Cortex of kidney (tissue), 1 donor: ENCODE measurements at places on chromosomes 6 and 20.

- DNase-seq: no peak
These were observed 8.0 kb upstream of the IER3 start for GRCh38 chr6:30752157-30752927.

DNA sequence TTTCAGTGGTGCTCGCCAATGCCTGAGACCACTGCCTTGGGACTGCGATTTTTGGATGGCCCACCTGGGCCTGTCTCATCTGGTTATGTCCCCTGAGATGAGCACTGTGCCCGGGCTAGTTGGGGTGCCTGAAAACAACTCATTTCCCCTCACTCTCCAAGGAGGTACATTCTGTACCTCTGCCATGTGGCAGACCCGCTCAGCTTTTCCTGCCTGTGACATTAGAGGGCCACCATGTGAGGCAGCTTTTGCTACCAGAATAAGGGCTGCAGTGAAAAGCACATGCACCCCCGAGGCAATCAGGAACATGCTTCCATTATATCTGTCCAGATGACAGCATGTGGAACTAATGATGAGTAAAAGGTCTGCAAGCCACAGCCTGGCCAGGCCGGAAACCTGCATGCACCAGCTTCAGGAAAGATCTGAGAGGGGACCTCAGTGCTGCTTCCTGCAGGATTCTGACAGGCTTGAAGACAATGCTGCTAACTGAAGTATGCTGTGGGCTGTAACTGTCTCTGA is 11.3 kb upstream of the SRSF6 start:
- DNase-seq: no peak

GRCh38 chr20:58086763-58087561 is 141.5 kb downstream of the ANKRD60 start:
- no peak for DNase-seq

DNA sequence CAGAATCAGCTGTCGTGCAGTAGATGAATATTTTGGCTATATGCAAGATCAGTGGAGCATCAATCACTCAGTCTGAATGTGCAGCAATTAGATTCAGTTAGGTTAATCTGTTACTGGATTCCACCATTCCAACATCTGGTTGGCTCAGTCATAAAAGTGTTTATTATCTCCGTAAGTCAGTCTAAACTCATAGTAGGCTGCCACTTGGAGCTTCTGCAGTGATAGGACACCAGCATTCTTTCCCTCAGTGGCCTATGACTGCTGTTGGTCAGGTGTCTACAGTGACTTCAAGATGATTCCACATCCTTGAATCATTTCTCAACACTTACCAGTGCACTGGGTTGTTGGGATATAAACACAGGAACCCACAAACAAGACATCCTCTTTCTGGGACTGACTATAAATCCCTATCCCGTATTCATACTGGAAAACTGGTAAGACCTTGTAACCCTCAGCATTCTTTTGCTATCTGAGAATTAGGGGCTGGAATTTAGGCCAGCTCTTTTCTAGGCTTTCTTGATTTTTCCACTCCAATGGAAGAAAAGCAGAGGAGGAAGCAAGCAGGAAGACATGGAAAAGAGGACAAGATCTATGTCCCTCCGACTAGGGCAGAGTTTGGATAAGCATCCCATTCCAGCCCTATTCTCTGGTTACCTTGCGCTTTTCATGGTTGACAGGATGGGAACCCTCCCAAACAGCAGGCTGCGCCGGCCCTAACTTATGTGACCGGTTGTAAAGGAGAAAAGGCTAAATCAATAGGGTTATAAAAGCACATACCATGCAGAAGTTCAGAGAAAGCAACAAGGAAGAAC is 919.6 kb downstream of the KIF16B start:
- DNase-seq: no peak

DNA sequence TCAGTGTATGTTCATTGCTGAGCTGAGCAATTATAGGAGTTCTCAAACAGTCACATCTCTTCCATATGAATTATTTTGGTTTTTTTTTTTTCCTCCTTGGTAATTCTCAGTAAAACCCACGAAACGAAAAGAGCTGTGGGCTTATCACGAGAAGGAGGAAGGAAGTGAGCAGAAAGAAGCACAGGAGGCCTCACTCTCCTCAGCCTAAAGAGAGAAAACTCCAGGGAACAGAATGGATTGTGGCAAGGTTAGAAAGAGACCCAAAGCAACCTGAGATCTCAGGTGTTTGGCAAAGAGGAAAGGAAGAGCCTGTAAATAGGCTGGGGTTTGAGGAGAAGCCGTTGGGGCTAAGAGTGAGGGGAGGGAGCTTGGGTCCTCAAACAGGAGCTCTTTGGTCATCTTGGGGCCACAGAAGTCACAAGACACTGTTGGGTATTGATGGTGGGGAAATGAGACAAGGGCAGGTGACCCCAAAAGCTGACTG is 67.8 kb upstream of the CITED2 start:
- no peak for DNase-seq

- DNase-seq: no peak
These were observed 171.3 kb downstream of the TMEM242 start for GRCh38 chr6:157151989-157152388.

- DNase-seq: no peak
These were observed 24.6 kb downstream of the HBS1L start for GRCh38 chr6:135030056-135030473.

- DNase-seq: no peak
These were observed 65.4 kb upstream of the RIN2 start for GRCh38 chr20:19692685-19693119.

GRCh38 chr6:106560996-106561685 is 68.2 kb downstream of the RTN4IP1 start:
- no peak for DNase-seq

- no peak for DNase-seq
These were observed 27.5 kb upstream of the TAF8 start for GRCh38 chr6:42022755-42023384.

GRCh38 chr20:33693741-33694638 is 7.8 kb upstream of the E2F1 start:
- no peak for DNase-seq

DNA sequence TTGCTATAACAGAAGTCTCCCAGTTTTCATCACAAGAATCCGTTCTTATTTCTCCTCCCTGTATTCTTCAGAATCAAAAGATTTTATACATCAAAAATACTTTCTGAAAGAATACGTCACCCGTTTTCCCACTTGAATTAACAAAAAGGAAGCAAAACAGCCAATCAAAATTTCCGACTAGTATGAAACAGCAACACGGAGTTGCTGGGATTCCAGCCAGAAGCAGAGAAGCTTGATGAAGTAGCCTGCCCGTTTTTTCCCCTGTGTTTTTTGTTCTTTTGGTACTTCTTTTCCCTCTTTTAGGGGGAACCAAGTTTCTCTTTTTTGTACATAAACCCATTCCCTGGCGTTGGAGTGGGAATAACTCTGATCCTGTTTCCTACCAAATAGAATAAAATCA is 14.6 kb downstream of the TXLNB start:
- DNase-seq: no peak

DNA sequence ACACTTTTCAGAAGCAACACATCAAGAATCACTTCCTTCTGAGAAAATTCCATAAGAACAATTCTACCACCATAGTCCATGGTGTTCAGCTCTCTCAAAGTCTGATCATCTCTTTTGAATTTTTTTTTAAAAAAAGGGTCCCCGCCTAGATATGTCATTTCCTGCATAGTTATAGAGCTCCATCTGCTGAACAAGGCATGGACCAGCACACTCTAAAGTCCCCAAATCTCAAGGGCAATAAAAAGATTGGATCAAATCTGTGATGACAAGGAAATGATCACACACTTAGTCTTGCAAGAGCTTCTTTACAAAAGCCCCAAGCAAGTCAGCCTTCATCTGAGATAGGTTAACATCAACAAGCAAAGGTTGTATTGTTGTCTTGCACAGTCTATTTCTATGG is 100.7 kb upstream of the STMND1 start:
- no peak for DNase-seq

DNA sequence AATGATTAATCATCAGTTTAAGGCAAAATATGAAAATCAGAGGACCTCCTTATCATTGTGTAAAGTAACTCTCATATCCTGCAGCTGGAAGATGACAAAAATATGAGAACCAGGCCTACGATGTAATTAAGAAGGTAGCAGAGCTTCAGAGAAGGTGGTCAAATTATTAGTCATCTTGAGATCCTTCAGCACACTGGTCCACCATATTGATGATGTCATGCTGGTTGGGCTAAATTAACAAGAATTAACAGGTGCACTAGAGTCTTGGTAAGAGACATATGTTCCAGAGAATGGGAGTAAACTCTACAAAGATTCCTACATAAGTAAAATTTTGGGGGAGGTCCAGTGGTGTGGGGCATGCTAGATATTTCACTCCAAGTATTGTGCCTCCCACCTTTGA is 112.8 kb downstream of the OTOR start:
- DNase-seq: no peak

- DNase-seq: no peak
These were observed 46.4 kb downstream of the IMPG1 start for GRCh38 chr6:76026101-76026500.

DNA sequence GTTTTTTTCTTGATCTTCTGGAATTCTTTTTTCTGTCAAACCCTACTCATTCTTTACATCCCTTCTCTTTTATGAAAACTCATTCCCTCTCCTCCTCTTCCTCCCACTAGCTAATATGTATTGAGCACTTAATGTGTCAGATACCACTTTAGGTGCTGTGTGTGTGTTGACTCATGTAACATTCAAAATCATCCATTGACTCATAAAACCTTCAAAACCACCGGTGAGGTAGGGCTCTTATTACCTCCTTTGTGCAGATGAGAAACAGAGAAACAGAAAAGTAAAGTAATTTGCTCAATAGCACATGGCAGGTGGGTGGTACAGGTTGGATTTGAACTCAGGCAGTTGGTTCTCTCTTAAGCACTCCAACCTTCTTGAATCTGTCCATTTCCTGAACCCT is 136.3 kb upstream of the NEDD9 start:
- DNase-seq: no peak

GRCh38 chr20:10672624-10673127 is 1.1 kb downstream of the JAG1 start:
- DNase-seq: no peak

DNA sequence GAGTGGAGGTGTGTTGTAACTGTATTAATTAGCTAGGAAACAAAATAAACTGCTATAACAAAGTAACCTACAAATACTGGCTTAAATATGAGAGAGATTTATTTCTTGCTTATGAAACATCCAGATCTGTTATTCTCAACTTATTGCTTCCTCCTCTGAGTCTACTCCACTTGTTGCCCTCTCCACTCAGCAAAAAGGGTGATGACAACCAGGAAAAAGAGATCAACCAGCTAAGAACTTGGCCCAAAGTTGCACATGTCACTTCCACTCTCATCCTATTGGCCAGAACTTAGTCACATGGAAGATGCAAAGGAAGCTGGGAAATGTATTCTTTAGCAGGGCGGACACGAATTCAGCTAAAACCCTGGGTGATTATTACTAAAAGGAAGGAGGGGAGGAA is 5.2 kb upstream of the TP53RK start:
- no peak for DNase-seq

GRCh38 chr6:136173519-136174507 is 76.3 kb downstream of the MTFR2 start:
- DNase-seq: no peak

GRCh38 chr6:156395276-156395675 is 381.9 kb upstream of the ARID1B start:
- no peak for DNase-seq

GRCh38 chr6:170024940-170025339 is 265.9 kb downstream of the DLL1 start:
- no peak for DNase-seq

DNA sequence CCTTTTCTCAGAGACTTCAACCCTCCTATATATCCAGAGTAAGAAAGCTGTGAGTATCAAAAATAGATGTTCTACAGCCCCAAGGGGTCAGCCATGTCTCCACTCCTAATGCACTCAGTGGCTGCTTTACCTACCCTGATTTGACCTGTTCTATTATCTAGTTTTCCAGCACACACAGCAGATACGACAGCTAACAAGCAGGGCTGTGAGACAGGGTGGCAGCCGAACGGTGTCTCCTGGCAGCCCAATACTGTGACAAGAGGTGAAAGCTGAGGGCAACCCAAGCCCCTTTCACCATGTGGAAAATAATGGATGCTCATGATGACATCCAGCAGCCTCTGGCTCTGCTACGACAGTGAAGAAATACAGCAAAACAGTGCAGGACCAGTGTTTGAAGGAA is 67.9 kb downstream of the KIF13A start:
- DNase-seq: no peak

GRCh38 chr6:44002067-44002592 is 125.1 kb downstream of the MRPL14 start:
- DNase-seq: no peak

DNA sequence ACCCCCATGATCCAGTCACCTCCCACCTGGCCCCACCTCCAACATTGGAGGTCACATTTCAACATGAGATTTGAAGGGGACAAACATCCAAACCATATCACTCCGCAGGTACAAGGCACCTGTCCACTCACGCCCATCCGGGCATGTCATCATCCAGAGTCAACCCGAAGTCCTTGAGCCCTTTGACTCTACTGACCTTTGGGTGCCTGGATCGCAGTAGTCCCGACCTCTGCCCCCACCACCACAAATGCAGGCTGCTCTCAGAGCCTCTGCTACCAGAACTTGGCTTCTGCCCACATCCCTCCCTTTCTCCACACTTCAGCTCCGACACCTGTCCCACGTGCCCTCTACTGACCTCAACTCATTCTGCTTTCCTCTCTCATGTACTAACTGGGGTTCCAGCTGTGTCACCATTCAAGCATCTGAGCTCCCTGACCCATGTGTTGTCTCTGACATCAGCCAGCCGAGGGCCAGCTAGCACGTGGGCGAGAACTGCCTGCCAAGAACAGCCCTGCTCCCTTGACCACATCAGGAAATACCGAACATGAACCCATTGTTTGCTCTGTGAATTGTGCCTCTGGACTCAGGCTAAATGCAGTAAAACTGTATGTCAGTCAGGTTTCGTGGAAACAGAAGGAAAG is 498.3 kb upstream of the SULF2 start:
- no peak for DNase-seq

- no peak for DNase-seq
These were observed 200.3 kb upstream of the FAM83B start for GRCh38 chr6:54646069-54646950.

- DNase-seq: no peak
These were observed 26.4 kb downstream of the RMND1 start for GRCh38 chr6:151425561-151425960.

GRCh38 chr6:53294095-53294494 is 54.7 kb downstream of the ELOVL5 start:
- no peak for DNase-seq

DNA sequence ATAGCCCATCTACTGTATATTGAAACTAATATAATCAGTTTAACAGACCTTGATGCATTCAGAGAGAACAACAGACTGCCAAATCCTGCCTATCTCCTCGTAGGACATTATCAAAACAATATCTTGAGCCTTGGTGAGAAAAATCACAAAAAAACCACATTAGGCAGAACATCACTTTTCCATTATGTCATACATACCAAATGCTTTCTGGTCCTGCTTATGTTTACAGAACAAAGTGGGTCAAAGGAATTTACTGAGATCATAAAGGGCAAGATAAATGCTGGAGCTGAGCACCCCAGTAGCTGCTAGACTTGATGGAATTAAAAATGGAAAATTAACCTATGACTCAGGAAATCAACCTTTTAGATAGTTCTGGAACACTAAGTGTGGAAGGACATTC is 195.3 kb upstream of the KCNK16 start:
- no peak for DNase-seq

GRCh38 chr20:7302250-7302649 is 534.8 kb downstream of the BMP2 start:
- no peak for DNase-seq

GRCh38 chr6:9499709-9500108 is 915.2 kb downstream of the TFAP2A start:
- no peak for DNase-seq

GRCh38 chr20:38215194-38216182 is 45.0 kb downstream of the KIAA1755 start:
- no peak for DNase-seq

- DNase-seq: no peak
These were observed 41.7 kb downstream of the SLC23A2 start for GRCh38 chr20:4959592-4959991.
